ENCODE measurements at places on chromosomes 5 and 9. TPM values are rescaled to one million over a fixed set of nuclear protein-coding genes. Genes with fewer than 3 reads are reported as not detected.

Gene PCDHGA4
- 6.8 TPM for total RNA-seq

Gene TMEM8B
- 3.7 TPM for total RNA-seq

Gene UCK1
- 17.8 TPM for total RNA-seq

Gene KCNV2
- not detected for total RNA-seq

Gene CDO1
- 7.2 TPM for total RNA-seq
